ENCODE measurements at places on chromosomes 7 and 10.
A peak's percentile ranks its signal among the peaks of the same experiment; 100 is the strongest.

GRCh38 chr10:46229144-46229563 is 57.6 kb upstream of the ANTXRL start:
- no peak for DNase-seq

- no peak for DNase-seq
These were observed 47.7 kb downstream of the RBM17 start for GRCh38 chr10:6136215-6137201.

GRCh38 chr7:122310119-122311021 is 5.8 kb upstream of the FEZF1 start:
- no peak for DNase-seq

DNA sequence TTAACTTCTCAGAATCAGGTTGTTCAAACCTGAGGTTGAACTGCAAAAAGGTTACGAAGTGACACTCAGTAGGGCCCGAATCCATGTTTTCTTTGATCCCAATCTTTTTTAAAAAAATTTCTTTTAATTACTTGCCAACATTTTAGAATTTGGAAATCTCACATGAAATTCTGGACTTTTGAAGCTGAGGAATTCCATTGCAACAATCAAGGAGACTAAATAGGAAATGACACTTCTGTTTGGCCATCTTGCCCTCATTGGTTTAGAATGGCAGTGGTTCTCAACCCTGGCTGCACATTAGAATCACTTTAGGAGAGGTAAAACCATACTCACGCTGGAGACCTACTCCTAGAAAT is 471 bp upstream of the TOMM7 start:
- no peak for DNase-seq

DNA sequence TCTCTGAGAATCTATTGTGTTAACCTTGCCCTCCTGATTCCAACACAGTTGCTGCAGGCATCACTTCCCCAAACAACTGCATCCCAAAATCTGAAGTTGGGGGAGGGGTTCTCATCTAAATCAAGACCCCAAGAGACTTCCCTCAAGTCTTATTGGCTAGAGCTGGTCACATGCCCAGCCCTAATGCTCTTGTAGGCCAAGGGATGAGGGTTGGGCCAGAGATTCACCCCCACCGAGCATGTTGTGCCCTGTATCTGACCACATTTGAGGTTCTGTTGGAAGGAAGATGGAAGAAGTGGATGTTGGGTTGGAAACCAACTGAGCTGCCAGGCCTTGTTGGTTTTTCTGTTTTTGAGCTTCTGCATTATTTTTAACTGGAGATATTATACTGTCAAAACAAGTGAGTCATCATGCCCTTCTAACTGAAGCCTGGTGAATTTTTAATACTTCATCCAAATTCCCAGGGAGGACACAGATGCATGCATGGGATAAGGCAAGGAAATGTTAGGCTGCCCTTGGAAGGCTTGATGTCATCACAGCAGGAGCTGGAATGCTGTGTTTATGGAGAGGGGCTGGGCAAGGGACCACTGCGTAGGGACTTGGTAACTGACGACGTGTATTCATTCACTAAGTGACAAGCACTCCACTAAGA is 68.6 kb upstream of the CACUL1 start:
- DNase-seq = peak; percentile 63

GRCh38 chr7:8390262-8390626 is 43.2 kb upstream of the NXPH1 start:
- DNase-seq = no peak

- DNase-seq = no peak
These were observed 99.8 kb upstream of the HGF start for GRCh38 chr7:81869670-81870069.

DNA sequence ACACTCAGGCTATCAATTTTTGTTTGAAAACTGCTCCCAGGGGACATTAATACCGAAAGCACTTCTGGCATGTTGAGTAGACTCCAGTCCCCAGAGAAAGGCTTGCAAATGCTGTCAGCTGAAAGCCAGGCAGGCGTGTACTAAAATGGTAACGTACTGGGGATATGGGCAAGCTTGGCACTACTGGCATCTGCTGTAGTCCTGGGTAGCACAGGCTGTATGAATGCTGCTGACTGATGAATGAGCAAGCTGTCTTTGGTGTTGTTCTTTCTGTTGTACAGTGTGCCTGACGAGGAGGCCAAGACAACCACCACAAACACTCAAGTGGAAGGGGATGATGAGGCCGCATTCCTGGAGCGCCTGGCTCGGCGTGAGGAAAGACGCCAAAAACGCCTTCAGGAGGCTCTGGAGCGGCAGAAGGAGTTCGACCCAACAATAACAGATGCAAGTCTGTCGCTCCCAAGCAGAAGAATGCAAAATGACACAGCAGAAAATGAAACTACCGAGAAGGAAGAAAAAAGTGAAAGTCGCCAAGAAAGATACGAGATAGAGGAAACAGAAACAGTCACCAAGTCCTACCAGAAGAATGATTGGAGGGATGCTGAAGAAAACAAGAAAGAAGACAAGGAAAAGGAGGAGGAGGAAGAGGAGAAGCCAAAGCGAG is 53.5 kb upstream of the AGBL3 start:
- no peak for DNase-seq

DNA sequence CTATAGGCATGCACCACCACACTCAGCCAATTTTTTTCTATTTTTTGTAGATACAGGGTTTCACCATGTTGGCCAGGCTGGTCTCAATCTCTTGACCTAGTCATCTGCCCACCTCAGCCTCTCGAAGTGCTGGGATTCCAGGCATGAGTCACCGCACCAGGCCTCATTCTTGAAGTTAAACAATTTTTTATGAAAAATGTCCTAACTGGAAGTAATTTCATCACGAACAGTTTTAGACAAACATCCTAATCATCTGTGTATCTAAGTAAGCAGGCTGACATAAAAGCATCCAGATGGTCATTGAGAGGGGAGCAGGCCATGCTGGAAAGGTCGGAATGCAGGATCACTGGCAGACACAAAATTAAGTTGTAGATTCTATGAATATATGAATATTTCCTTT is 269.1 kb downstream of the ZMYND11 start:
- no peak for DNase-seq

DNA sequence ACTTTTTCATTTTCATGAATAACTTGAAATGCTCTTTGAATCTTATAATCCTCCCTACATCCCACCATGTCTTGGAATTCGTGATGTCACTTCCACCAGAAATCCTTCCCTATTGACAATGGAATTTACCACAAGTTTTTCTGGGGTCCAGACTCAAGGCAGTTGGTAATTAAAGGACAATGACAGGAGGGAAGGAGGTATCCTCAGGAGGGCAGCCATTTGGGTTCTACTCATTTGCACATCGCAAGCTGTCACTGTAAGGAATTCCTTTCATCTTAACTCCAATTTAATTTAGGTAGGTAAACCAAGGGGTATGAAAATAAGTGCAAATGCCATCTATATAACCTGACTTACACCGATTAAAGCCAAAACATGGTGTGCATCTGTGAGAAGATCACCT is 21.9 kb downstream of the LRRC17 start:
- DNase-seq = no peak

GRCh38 chr10:130969700-130970099 is 341.8 kb downstream of the TCERG1L start:
- DNase-seq = no peak

DNA sequence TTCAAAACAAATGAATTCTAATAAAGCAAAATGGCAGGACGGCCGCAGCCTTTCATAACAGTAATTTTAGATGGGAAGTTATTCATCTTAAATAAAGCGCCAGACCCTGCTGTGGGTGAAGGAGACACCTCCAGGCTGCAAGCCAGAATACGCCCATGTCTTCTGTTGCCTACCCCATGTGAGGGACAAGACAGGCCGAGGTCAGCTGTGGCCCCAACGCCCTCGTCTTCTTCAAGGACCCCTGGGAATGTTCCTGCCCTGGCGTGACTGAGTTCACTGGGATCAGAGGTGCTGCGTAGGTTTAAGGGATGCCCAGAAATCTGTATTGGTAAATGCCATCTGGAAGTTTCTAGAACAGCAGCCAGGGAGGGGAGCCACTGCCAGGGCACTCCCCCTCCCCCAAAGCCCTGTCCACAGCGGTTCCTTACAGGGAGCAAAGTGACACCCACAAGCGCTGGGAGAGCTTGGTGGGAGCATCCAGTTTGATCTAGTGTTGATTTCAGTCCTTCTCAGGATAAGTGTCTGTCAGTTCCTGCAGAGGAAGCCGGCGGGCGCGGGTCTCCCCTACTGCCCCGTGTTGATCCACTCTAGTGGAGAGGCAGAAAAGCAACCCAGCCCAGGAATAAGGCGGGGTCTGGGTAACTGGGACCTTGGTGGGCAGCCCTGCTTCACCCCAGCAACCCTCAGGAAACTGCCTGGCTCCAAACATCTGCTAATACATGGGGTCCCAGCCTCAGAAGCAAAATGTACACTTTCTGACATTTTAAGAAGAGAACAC is 20.6 kb downstream of the PAPOLB start:
- no peak for DNase-seq

DNA sequence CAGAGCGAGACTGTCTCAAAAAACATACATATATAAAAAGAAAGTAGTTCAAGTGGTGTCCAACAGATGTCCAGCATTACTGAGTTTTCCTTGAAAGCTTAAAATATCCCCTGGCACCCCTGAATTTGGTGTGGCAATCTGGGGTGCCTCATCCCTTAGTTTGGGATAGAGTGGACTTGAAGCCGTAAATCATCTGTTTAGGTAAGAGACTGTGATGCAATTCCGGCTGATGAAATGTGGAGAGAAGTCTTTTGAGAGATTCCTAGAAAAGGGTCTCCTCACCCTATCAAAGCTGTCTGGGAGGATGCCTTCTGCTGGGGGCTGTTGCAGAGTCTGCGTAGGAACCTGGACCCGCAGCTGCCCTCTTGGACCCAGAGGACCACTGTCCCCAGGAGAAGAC is 408.0 kb downstream of the RPS24 start:
- no peak for DNase-seq

- DNase-seq = no peak
These were observed 348.8 kb downstream of the SUGCT start for GRCh38 chr7:40483630-40484029.

DNA sequence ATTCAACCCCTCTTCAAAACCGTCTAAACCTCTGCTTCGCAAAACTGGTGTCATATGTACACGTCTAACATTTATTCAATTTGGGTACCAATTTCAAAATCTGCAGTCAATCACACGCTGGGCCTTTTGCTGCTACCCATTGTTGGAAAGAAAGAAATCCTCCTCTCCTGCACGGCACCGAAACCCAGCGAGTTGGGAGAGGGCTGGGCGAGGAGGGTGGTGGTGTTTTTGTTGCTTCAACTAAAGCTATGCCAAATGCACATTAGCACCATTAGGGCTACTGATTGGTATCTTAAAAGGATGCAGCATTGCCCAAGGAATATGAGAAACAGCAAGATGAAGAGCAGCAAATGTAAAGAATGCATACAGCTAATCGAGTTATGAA is 7.8 kb downstream of the EBF3 start:
- no peak for DNase-seq

DNA sequence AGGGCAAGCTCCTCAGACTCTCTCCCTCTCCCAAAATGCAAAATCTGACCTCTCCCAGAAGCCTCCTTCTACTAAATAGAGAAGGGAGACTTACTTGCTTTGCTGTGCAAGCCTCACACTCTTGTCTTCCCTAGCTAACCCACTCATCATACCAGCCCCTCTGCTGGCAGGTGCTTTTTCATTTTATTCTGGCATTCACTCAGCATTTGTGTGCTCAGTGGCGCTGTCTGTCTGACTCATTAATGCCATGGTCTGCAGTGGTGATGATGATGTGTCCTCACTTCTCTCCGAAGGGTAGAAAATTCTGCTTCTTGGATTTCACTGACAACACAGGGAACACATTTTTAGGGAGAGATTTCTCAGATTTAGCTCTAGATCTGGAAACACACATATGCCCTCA is 22.0 kb upstream of the BTRC start:
- no peak for DNase-seq

DNA sequence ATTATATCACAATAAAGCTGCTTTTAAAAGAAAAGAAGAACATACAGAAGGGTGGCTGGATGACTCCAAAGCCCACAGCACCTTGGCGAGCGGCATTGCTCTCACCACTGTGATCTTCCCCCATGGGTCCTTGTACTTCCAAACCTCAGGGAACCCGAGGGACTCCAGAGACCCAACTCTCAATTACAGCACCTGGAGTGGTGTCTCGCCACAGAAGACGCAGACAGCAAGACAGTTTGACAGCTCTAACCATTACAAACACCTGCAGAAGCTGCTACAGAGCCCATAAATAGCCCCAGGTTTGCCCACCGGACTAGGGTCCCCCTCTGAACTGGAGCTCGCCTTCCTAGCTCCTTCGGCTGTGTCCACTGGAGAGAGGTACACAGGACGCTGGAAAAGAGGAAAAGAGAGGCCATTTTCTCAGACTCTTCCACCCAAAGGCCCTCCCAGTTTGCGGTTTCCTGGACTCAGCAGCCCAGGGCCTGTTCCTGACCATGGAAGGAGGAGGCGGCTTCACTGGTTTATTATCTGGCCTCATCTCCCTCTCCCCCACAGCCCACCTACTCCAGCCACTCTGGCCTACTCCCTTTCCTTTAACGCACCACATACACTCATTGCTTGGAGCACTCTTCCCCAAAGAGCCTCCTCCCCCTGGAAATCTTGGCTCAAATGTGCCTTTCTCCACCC is 1.9 kb downstream of the PIK3AP1 start:
- no peak for DNase-seq

GRCh38 chr7:151238190-151238810 is 6.0 kb downstream of the CHPF2 start:
- DNase-seq = no peak

- DNase-seq = no peak
These were observed 56.3 kb upstream of the NCAPG2 start for GRCh38 chr7:158760936-158761335.

GRCh38 chr7:44094365-44094764 is 9.8 kb upstream of the AEBP1 start:
- no peak for DNase-seq

GRCh38 chr10:17655009-17655408 is 11.1 kb downstream of the STAM start:
- no peak for DNase-seq

DNA sequence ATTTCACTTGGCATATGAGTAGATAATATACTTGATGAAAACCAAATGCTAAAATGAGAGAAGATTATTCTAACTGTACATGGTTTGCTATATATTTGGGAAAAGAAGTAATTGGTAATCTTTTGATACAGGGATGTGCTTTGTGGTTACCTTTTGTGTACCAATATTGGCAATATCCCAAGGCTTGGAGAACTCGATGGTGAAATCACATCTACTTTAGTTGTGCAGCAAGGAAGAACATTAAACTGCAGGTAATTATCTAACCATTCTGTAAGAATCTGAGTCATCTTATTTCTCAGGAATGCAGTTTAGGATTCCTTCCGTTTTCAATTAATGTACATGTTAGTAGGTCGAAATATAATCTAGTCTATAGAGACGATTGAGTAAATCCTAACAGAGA is 64.1 kb downstream of the SRI start:
- no peak for DNase-seq

Measured in NCI-H446 treated with DMSO at 0.1 percent for 48 hours (cell line).